HL-60 (cell line): ENCODE measurements at places on chromosomes 4 and X.

DNA sequence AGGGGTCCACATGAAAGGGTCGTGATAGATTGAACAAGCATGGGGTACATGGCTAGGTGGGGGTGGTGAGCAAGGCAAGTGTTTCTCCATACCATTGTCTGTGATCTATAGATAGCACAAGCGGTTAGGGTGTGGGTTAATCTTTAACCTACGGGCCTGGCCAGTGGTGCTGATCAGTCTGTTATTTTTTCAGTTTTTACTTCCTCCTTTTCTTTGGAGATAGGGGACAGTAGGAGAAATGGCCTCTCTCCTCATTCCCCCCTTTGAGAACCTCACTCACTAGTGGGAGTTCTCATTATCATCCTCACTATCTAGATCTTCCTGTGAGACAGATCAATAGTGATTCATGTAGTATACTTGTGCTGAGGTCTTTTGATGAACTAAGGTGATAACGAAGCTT lies 16.2 kb upstream of the GPKOW start:
- no peak for DNase-seq

GRCh38 chr4:170374770-170375169 lies 285.0 kb upstream of the AADAT start:
- peak; percentile 21 for DNase-seq

- no peak for DNase-seq
Observed at GRCh38 chrX:71565474-71566041, 12.7 kb upstream of the GCNA start.

- no peak for DNase-seq
Observed at GRCh38 chr4:113502476-113502875, 259.1 kb downstream of the CAMK2D start.

DNA sequence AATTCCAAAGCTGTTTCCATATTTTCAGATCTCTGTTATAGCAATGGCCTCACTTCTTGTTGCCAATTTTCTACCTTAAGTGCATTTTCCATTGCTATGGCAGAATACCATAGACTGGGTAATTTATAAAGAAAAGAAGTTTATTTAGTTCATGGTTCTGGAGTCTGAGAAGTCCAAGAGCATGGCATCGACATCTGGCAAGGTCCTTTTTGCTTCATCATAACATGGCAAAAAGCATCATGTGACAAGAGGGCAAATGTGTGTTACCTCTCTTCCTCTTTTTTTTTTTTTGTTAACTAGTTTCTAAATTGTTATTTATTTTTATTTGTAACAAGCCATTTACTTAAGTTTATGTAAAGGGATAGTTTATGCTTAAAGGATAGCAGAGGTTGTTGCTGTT lies 45.2 kb upstream of the SYTL5 start:
- DNase-seq, result no peak

DNA sequence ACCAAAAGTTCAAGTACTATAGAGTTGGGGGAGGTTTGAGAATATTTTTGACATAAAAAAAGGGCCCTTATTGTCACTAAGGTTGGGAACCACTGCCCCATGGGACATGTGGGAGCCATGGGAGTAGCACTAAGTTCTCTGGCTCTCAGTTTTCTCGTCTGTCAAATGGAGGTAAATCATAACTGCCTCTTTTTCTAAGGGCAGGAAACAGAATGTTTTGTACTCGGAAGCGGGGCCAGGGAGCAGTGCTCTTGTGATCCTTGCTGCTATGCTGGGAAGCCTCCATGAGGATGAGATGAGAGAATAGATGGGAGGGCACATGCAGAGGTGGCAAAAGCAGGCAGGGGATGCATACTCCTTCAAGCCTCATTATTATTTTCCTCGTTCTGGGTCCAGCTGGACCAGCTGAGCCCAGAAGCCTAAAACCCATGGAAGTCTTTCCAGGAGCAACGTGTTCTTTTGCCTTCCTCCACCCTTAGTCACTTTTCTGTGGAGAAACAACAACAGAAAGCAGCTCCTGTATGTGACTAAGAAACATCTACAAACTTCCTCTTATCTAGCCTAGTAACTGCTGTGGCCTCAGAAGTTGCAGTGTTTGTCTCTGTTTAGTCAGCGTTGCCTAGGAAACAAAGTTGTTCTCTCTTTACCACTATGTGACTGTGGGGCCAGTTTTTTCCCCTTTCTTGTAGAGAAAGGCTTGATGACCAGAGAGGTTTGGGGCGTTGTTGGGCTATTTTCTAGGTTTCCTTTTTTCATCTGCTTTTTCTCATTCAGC lies 64.8 kb downstream of the TSC22D3 start:
- peak; percentile 93 for DNase-seq

- DNase-seq, result no peak
Observed at GRCh38 chrX:105219454-105220401, 766 bp downstream of the TEX13A start.

DNA sequence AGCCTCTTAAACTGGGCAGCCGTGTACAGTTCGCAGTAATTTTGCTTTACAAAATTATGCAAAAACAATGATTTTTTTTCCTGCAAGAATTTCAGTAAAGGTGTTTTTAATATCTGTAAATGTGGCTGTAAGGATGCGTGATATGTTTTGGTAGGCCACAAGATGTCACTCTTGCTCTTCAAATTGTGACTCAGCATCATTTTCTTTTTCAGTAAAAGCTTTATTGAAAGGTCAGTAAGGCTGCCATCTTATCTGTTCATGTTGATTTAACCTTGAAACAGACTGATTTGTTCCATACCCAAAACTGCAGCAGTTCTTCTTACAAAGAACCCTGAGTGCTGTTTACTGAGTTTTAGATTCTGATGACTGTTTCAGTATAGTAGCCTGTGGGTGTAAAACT lies 39.9 kb downstream of the TXLNG start:
- DNase-seq, result no peak

- no peak for DNase-seq
Observed at GRCh38 chr4:182261651-182262223, 18.5 kb downstream of the TENM3 start.

GRCh38 chrX:2345562-2345961 lies 155.2 kb downstream of the DHRSX start:
- no peak for DNase-seq

- DNase-seq, result no peak
Observed at GRCh38 chr4:138897811-138898226, 117.8 kb upstream of the NOCT start.

- DNase-seq, result no peak
Observed at GRCh38 chr4:171448919-171449481, 364.2 kb upstream of the GALNTL6 start.

- no peak for DNase-seq
Observed at GRCh38 chr4:80705311-80705710, 325.2 kb upstream of the BMP3 start.

DNA sequence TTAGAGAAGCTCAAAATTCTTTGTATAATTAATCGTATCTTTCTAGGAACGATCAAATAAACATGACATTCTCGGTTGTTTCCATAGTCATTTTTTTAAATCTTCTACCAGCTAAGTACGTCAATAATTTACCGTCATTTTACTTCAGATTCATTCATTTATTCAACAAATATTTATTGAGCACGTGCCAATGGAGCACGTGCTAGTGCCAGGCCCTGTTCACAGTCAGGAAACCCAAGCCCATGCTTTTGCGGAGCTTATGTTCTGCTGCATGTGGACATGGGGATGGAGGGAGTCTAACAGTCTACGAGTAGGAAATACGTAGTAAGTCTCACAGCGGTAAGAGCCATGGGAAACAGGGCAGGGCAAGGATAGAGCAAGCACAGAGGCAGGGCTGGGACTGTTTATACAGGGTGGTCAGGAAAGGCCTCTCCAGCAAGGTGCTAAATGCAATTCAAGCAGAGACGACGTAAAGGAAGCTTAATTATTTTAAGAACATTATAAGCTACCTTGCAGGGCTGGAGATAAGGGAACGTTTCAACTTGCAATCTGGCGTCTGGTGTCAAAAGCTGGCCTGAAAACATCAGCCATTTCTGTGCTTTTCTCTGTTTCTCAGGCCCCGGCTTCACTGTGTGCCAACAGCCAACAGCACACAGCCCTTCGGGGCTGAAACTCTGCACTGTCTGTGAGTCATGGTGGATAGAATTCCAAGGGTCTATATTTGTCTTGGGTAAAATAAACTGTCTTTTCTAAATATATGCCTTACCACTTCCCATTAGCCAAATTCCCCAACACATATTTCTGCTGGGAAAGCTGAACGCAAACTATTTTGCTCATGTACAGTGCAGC lies 517.1 kb upstream of the ZFP42 start:
- DNase-seq, result no peak

DNA sequence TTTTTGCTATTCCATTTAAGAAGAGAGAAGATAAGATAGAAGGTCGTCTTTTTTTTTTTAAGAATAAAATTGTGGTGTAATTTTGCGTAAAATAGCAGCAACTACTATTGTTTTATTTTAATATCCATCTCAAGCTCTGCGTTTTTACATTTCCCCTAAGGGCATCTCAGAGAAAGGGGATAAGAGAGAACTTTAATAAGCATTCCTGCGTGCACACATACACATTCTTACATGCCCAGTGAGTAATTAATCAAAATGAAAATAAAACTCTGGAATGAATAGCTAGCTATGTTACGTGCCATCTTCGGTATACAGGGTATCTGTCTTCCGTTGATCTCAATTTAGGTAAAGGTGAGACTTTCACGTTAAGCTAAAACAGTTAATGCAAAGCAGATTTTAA lies 200.3 kb upstream of the TENM3 start:
- no peak for DNase-seq

DNA sequence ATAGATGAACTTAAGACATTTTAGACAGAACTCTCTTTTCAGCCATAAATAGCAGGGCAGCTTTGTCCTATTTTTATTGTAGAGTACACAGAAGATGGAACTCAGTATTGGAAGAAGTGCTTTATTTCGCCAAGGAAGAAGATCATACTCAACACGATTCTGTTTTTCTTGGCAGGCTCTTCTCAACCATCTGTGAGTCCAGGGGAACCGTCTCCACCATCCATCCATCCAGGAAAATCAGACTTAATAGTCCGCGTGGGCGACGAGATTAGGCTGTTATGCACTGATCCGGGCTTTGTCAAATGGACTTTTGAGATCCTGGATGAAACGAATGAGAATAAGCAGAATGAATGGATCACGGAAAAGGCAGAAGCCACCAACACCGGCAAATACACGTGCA lies 37.6 kb downstream of the KIT start:
- no peak for DNase-seq

- no peak for DNase-seq
Observed at GRCh38 chr4:14607001-14607400, 395.3 kb upstream of the CPEB2 start.

- no peak for DNase-seq
Observed at GRCh38 chr4:169484485-169484884, 127.9 kb downstream of the NEK1 start.

DNA sequence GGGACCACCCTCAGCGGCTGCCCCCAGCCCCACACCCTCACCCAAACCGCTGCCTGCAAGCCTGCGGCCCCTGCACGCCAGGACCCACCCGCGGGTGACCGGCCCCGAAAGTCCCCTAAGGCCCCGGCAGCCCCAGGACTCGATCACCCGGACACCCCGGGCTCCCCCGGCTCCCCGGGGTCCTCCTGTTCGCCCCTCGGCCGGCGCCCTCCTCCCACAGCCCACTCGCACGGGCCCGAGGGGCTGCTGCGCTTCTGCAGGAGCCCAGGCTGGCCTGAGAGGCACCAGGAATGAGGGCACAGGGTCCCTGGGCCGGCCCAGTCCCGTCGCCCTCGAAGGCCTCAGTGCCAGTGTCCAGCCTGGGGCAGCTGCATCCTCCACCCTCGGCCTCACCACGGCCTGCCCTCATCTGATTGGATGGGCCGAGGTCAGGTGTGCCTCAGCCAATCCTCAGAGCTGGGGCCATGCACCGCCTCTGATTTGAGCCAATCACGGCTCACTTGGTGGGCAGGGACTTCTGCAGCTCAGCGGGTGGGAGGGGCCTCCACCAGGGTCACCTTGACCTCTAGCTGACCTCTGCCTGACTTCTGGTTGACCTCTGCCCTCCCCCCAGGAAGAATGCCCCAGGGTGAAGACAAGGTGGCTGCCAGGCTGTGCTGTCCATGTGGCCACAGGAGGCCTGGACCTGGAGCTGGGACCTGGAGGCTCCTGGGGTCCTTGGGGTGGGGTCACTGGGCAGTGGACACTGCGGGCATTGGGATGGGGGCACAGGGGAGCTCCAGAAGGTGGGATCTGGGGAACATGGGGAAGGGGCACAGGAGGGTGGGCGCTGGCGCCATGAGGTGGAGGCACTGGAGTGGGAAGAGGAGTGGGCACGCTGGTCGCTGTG lies 97.6 kb upstream of the NKX1-1 start:
- no peak for DNase-seq

- no peak for DNase-seq
Observed at GRCh38 chr4:101801958-101802357, 11.4 kb downstream of the BANK1 start.

DNA sequence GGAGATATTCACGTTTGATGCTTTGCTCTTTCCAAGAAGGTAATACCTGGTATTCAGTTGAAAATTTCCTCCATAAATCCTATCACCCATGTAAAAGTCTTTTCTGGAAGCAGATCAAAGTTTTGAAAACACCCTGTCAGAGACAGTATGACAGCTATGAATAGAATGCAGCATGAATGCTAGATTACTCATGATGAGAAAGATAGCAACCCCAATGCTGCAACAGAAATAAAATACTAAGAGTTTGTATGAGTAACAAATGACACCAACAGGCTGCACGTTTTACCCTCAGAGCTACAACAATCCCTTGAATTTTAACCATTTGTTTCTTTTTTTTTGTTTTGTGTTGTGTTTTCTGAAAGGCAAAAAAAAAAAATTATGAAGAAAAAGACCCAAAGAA lies 108.6 kb downstream of the ARHGAP6 start:
- no peak for DNase-seq

GRCh38 chr4:105145156-105145902 lies 1.3 kb upstream of the TET2 start:
- peak; percentile 90 for DNase-seq

- no peak for DNase-seq
Observed at GRCh38 chr4:168845897-168846296, 164.2 kb downstream of the CBR4 start.

DNA sequence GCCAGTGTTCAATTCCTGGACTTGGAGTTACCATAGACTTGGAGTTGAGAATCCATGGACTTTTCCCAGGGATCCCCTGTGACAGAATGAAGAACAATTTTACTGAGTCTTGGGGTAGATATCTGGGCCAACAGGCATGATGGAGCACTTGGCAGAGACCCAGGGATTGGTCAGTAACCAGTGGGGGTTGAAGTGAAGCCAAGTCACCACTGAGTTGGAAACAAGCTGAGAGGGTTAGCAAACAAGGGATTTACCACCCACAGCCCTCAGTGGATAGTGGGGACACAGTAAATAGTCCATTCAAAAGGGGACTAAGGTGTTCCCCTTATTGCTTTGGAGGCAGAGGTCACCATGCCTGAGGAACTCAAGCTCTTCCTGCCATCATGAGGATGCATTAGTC lies 281.7 kb downstream of the PPP1R2C start:
- no peak for DNase-seq
